ENCODE measurements at places on chromosomes 12 and 14. TPM values are rescaled to one million over a fixed set of nuclear protein-coding genes. Genes with fewer than 3 reads are reported as not detected.

Gene VSX2
- total RNA-seq: not detected

Gene ARMH4
- total RNA-seq: 11.5 TPM

Gene SYNDIG1L
- total RNA-seq: 0.58 TPM

Gene NFATC4
- total RNA-seq: 78.9 TPM

Gene SIX6
- not detected for total RNA-seq

Gene KRT83
- not detected for total RNA-seq

Gene IFNG-AS1
- total RNA-seq: 0.27 TPM

Gene TAS2R9
- total RNA-seq: not detected

Gene PTPN6
- total RNA-seq: 35.0 TPM

- DNase-seq: no peak
These were observed 703 bp downstream of the TMED10 start for GRCh38 chr14:75175677-75176141.

DNA sequence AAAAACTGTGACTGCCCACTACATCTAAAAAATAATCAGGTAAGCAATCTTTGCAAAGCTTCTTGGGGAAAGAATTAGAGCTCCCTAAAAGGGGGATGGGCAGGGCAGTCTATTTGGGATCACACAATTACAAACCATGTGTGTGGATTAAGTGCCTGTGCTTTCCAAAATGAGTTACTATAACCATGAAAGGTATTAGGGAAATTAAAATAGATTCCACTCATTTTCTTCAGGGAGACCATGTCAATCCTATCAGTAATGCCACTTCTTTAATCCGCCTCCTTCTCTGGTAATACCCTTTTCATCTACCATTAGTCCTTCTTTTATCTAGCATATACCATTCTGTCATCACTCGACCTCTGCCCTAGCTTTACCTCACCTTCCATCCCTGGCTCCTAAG, 53.7 kb downstream of the PAWR start:
- no peak for DNase-seq

DNA sequence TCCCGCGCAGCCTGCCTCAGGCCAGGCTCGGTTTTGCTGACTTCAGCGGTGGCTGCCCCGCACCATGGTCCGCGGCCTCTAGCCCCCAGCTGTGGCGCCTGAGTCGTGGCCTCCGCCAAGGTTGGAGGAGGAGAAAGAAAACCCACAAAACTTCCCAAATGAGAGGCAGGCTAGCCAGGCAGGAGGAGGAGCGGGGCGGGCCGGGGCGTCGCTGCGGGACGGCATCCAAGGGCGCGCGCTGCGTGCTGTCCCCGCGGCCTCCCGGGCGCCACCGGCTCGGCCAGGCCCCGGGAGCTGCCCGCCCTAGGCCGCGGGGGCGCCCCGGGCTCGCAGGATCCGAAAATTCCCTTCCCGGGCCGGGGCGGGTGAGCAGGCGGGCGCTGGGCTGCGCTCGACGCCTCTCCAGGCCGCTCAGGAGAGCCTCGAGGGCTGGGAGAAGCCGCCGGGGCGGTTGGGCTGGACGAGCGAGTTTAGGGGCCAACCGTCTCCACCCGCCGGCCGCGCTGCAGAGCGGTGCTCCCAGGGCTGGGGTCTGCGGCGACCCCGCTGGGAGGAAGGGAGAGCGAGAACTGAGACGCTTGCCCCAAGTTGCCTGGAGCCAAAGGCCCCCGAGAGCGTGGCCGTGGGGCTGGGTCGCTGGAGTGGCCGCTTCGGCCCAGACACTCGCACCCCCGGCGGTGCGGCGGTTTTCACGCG, at the start of gene EFS:
Gene EFS, minus strand, starts transcription at position 137 of the 696 bp plus-strand sequence. CDS start 147 bp downstream, outside the sequence.
- peak; percentile 79 for DNase-seq

DNA sequence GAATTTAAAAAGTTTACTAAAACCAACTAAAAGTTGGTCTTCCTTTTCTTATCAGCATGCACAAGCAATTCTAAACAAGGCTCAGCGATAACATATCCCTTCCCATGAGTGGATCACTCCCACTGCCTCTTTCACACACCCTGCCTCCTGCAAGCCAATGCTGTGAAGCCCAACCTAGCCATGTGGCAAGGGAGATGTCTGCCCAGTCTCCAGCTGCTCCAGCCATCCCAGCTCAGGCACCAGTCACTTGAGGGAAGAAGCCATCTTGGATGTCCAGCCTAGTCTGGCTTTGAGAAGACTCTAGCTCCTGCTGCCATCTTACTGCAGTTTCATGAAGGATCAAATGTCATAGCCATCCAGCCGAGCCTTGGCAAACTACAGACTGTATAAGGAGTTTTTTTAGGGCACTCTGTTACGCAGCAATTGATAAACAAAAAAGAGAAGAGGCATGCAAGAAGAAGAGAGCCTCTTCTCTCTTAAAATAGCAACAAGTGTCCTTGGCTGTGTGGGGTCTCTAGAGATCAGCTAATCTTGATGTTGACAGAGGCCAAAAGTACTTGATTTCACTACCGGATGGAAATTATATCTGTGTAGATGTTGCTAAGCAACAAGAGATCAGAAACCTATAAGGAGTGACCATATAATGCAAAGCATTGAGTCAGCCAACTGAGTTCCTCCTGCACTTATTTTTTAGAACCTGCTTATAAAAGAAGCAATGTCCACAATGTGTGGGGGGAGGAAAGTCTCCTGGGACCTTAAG, 108.9 kb downstream of the PTCSC3 start:
- no peak for DNase-seq

DNA sequence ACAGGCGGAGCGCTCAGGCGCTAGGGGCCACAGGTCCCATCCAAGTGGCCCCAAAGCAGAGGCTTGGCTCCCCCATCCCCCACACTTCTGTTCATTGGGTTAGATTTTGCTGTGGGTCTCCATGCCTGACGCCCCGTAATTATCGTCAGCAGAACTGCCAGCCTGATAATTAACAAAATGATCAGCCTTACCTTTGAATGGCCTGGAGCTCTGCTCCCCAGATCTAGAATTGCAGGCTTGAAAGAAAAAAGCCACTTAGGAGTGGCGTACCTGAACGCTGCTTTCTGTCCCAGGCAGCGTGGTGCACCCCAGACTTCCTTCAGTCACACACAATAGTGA, 28.7 kb upstream of the LRP1-AS start:
- DNase-seq: no peak

- DNase-seq: no peak
These were observed 76.8 kb downstream of the DAD1 start for GRCh38 chr14:22512106-22512814.

DNA sequence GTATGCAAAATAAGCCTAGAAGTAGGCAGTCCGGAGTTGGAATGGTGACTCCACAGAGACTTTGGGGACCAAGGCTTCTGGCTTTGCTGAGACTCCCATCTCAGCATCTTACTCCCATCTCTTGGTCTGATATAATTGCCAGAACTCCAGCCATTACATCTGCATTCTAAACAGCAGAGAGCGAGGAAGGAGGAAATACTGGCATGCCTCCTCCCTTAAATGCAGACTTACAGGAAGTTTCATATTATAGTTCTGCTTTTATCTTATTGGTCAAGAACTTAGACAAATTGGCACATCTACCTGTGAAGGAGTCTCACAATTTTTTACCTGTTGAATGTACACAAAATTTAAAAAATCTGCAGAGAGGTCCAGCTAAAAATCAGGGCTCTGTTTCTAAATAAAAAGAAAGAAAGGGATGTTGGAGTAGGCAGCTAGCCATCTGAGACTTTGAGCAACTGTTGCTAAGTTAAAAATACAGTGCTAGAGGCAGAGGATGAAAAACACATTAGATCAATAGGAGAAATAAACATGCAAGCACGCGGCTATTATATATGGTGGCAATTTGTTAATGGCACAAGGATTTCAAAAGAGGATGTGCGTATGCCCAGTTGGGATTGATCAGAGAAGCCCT, 209.9 kb upstream of the HMGA2 start:
- DNase-seq: no peak

GRCh38 chr12:104425614-104426013, 31.1 kb upstream of the CHST11 start:
- no peak for DNase-seq

- DNase-seq: no peak
These were observed 780.9 kb downstream of the RPS29 start for GRCh38 chr14:48805315-48805714.

- DNase-seq: no peak
These were observed 209.5 kb upstream of the DIO3 start for GRCh38 chr14:101351769-101352168.

- no peak for DNase-seq
These were observed 136.4 kb upstream of the NCOR2 start for GRCh38 chr12:124703856-124704255.

DNA sequence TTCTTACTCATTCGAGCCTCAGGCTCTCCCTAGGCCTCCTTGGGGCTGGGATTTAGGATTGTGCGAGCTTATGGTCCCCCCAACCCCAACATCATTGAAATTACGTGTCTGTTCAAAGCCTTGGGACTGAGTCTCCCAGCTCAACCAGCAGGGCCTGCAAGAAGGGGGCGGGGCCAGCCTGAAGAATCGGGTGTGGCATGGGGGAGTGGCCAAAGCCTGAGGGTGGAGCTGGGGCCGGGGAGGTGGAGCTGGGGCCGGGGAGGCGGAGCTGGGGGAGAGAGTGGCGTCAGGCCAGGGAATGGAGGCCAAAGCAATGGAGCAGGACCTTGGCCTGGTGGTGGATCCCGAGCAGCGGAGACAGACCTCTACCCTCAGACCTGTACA, 24.3 kb upstream of the HSPB8 start:
- no peak for DNase-seq

GRCh38 chr14:55356913-55357312, 54.7 kb downstream of the ATG14 start:
- DNase-seq: no peak

DNA sequence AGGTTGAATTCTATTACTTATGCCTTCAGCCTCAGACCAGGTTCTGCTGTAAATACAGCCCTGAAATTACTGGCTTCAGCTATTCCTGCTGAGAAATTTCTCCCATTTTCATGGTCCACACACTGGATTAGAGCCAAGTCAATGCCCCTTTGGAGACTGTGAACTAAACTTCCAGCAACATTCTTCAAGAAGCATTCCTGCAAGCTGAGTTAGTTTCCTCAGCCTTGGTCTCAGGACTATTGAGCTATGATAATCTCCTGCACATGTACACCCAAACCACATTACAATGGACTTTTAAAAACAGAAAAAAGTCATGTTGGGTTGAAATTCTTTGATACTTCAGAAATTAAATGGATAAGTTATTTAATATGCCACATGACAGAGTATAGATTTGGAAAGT, 58.0 kb upstream of the AVPR1A start:
- no peak for DNase-seq

- DNase-seq: no peak
These were observed 34.7 kb downstream of the MIA2 start for GRCh38 chr14:39268393-39268792.

DNA sequence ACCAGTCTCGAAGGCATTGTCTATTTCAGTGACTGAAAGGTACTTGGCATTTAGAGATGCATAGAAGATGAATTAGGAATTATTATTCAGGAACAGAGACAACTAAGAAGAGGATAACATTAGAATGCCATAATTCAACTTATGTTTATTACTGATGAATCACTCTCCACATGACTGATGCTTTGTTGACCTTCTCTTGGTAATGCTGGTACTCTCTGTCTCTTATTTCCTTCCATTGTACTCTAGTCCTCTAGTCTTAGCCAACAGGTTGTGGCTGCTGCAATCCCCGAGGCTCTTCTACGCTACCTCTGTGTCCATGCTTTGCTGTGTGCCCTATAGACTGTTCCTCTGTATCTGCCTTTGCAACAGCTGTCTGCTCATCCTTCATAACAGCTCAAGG, 652.9 kb downstream of the NRXN3 start:
- DNase-seq: no peak

DNA sequence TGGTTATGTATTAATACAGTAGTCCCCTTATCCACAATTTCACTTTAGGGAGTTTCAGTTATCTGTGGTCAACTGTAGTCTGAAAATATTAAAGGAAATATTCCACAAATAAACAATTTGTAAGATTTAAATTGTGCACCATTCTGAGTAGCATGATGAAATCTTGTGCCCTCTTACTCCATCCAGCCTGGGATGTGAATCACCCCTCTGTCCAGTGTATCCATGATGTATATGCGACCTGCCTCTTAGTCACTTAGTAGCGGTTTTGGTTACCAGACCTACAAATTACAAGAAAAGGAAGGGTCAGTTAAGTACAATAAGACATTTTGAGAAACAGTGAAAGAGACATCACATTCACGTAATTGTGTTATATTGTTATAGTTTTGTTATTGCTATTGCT, 39.9 kb upstream of the MDGA2 start:
- DNase-seq: no peak

Measured in sciatic nerve (tissue), 2 donors.